ENCODE measurements at places on chromosomes 2 and 18. TPM values are rescaled to one million over a fixed set of nuclear protein-coding genes. Genes with fewer than 3 reads are reported as not detected.

Gene KCNS3
- total RNA-seq, result 0.92 TPM

DNA sequence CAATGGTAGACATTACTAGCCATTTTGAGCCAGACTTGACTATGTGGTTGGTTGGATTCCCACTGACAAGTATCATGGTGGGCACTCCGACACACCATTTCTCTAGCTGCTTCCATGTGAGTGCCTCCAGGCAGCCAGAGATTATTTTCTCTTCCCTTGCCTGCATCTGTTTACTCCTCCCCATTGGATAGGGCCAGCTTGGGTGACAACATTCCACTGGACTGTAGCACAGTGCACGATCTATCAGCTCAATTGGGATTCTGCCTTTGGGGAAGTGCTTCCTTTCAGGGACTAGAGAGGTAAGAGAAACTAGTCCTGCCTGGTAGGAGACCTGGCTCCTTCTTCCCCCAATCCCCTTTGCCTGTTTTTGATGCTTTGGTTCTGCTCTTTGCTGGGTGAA is 49.0 kb upstream of the MAP4K3 start:
- DNase-seq, result no peak

DNA sequence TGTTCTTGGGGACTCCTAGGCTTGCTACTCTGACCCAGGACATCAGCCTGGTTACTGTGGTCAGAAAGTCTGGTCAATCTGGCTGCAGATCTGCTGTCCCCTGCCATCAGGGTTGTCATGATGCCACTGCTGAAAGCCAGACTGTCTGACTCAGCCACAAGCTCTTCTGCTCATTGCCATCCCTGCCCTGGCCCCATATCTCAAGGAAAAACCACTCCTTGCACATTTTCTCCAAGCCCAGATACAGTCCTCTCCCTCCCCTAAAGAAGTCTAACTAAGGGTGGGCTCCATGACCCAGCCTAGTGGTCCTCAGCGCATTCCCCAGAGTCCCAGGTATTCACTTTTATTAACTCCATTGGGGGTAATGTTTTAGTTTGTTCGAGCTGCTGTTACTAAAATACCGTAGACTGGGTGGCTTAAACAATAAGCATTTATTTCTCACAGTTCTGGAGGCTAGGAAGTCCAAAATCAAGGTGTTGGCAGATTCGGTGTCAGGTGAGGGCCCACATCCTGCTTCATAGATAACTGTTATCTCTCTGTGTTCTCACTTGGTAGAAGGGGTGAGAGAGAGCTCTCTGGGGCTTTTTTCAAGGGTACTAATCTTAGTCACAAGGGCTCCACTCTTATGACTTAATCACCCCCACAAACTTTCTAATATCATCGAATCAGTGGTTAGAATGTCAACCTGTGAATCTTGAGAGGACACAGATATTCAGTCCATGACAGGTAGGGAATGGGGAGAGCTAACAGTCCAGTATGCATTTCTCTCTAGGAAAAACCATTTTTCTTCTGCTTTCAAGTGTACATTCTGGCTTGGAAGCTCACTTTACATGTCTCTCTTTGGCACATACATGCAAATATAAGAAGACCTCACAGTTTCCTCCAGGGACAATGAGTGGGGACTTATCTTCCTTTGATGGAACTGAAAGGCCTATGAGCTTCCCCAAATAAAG is 94.8 kb upstream of the CXCR4 start:
- DNase-seq, result no peak

GRCh38 chr2:228312172-228312571 is 130.7 kb upstream of the SPHKAP start:
- DNase-seq, result no peak

DNA sequence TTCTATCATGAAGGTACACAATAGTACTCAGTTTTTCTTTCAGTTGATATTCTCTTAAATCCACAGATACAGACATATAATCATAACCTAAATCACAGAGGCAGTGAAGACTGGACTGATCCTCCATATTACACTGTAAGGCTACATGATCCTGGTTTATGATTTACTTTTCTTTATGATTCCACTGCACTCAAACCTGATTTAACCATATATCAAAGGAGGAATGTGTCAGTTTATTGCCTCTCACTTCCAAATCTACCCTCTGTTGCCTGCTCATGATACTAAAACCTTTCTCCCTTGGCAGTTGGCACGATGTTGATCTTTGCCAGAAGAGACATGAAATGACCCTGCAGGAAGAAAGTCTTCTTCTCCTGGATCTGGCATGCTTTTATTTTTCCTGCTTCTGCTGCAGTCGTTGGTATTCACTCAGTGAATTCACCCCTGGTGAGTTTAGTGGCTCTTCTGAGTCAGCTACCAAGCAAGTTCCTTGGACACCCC is 426.4 kb downstream of the MBD2 start:
- DNase-seq, result no peak

Gene NAPG
- 37.4 TPM for total RNA-seq
